ENCODE measurements at places on chromosomes 12 and 14.
A peak's percentile ranks its signal among the peaks of the same experiment; 100 is the strongest.

DNA sequence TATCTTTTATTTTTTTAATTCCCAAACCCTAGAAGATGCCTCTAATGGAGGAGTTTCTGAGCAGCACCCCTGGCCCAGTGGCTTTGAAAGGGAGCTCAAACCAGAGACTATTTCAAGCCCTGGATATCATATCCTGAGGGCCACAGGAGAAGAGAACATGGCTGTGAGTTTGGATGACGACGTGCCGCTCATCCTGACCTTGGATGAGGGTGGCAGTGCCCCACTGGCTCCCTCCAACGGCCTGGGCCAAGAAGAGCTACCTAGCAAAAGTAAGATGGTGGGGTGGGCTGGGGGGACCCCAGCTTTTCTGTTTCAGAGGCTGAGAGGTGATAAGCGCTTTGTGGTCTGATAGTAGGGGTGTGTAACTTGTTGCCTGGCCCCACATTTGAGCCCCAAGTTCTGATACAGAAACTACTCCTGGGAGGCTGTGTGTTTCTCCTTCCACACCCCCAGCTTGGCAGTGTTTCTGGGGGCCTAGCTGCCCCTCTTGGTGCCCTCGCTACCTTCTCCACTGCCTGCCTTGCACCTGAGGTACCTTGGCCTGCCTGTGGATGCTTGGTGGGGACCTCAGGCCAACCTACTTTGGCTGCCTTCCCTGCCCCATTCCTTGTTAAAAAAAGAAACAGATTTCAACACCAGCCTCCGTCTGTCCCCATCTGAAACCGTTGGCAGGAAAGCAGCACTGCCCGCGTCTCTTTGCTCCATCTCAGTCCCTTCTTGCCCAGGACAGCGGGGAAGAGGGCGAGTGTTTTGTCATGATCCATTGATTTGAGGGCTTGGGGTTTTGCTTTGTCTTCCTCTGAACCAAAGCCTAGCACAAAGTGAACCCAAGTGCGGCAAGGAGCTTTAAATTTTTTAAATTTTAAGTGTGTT, 5.7 kb downstream of the TPCN1 start:
- H3K4me1 ChIP-seq = peaks cover 55% of the 10 kb centered on the region
- H3K27ac ChIP-seq = no peak overlapping the region
- no peak overlapping the region for H3K4me3 ChIP-seq
- H3K27me3 ChIP-seq = no peaks in the 10 kb centered on the region
- DNase-seq = no peak

GRCh38 chr14:23984891-23985602, 3.7 kb upstream of the DHRS4L2 start:
- no peaks in the 10 kb centered on the region for H3K27me3 ChIP-seq
- peaks cover 27% of the 10 kb centered on the region for H3K36me3 ChIP-seq
- peaks cover 25% of the 10 kb centered on the region for H3K4me1 ChIP-seq
- no peak for DNase-seq

GRCh38 chr12:1939331-1939730, 20.9 kb upstream of the CACNA2D4 start:
- H3K36me3 ChIP-seq = peaks cover 57% of the 10 kb centered on the region
- no peak overlapping the region for H3K4me3 ChIP-seq

DNA sequence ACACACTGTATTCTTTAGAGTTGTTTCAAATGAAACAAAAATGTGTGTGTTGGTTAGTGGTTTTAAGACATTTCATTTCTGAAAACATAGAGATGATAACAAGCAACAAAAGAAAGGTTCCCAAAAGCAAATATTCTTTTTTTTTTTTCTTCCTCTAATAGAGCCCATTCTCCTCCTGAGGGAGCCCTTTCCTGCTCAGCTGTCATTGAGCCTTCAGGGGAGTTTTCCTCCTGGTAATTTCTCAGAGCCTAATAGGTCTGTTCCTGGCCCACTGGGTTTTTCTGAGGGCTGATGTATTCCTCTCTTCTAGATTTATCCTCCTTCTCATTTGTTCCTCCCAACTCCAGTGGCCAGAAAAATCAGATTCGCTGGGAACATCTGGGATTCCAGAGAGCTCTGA, 654.5 kb downstream of the NOVA1 start:
- no peaks in the 10 kb centered on the region for H3K27me3 ChIP-seq
- H3K4me3 ChIP-seq = no peak overlapping the region
- H3K4me1 ChIP-seq = no peaks in the 10 kb centered on the region

DNA sequence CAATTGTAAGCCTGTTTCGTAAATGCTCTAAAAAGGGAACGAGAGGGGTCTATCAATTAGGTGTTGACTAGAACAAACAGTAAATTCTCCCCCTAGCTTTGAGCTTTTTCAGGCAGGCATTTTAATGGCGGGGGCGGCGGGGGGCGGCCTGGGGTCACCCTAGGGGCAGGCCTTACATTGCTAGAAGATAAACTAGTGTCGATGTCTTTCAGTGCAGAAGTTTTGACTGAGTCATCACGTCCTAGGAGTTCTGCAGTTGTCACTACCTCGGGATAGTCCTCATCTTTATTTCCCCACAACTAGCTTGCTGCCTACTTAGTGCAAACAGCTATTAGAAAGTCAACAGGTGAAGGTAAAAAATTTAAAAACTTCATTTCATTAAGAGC, 1.6 kb downstream of the ATP6V1D start:
- peak overlapping the region; percentile 100 for H3K4me3 ChIP-seq
- no peak for DNase-seq
- peak overlapping the region; percentile 58 for H3K27ac ChIP-seq
- no peaks in the 10 kb centered on the region for H3K27me3 ChIP-seq

GRCh38 chr12:125303337-125303736, 238.1 kb downstream of the AACS start:
- H3K4me1 ChIP-seq = no peaks in the 10 kb centered on the region
- no peak overlapping the region for H3K4me3 ChIP-seq
- H3K27ac ChIP-seq = no peak overlapping the region

DNA sequence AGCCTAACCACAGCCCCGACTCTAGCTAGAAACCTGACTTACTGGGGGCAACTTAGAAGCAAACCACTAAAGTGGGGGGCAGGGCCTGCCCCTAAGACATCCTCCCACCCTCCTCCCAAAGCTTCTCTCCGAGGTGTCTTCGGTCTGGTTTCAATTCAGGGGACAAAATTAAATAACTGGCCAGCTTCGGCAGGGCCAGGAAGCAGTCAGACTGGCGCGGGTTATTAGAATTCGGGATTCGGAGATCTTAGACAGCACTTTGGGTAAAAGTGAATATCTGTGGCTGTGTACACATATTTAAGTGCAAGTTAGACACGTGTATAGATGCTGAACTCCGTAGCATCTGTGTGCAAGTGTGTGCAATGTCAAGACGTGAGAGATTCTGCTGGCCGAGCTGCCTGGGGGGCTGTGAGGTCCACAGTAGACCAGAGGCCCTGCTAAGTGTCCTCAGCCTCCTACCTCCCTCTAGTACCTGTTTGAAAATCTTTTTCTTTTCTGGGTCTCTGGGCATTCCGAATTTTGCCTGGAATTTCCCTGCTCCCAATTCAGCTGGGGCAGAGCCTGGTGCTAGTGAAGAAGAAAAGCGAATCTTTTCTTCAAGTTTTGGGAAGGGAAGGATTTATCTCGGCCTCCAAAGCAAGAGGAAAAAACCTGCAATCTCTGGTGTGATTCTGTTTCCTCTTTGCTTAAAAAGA, 4.0 kb upstream of the HOXC10 start:
- DNase-seq = no peak
- H3K4me1 ChIP-seq = peaks cover 9% of the 10 kb centered on the region
- H3K27me3 ChIP-seq = peaks cover 95% of the 10 kb centered on the region
- no peak overlapping the region for H3K4me3 ChIP-seq
- no peaks in the 10 kb centered on the region for H3K36me3 ChIP-seq
- no peak overlapping the region for H3K27ac ChIP-seq

DNA sequence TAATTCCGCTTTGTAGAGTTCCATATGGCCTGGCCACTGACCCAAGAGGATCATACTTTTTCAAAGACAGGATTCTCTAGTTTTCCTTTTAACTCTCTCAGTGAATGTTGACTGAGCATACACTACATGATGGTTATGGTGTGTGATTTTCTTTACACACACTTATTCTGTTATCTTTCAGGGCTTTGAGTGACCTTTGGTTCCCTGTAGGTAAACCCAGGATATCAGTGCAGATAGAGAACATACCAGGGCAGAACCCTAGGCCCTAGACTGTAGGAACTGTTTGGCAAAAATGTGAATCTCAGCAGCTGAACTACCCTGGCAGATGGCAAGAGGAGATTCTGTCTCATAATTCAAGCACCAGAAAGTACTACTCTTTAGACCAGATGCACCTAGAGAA, 159.6 kb downstream of the KCNA5 start:
- no peak overlapping the region for H3K27ac ChIP-seq
- no peaks in the 10 kb centered on the region for H3K4me1 ChIP-seq
- DNase-seq = no peak
- H3K4me3 ChIP-seq = no peak overlapping the region
- peaks cover 26% of the 10 kb centered on the region for H3K27me3 ChIP-seq
- no peaks in the 10 kb centered on the region for H3K36me3 ChIP-seq

GRCh38 chr14:86193756-86194155, 663.8 kb downstream of the FLRT2 start:
- DNase-seq = no peak
- no peaks in the 10 kb centered on the region for H3K27me3 ChIP-seq
- H3K27ac ChIP-seq = no peak overlapping the region
- H3K36me3 ChIP-seq = no peaks in the 10 kb centered on the region
- no peaks in the 10 kb centered on the region for H3K4me1 ChIP-seq

- no peak overlapping the region for H3K4me3 ChIP-seq
- no peak for DNase-seq
- H3K27me3 ChIP-seq = no peaks in the 10 kb centered on the region
- H3K27ac ChIP-seq = peak overlapping the region; percentile 7
- peaks cover 2% of the 10 kb centered on the region for H3K36me3 ChIP-seq
Measured at GRCh38 chr12:91978143-91978542, 167.5 kb downstream of the BTG1 start.

DNA sequence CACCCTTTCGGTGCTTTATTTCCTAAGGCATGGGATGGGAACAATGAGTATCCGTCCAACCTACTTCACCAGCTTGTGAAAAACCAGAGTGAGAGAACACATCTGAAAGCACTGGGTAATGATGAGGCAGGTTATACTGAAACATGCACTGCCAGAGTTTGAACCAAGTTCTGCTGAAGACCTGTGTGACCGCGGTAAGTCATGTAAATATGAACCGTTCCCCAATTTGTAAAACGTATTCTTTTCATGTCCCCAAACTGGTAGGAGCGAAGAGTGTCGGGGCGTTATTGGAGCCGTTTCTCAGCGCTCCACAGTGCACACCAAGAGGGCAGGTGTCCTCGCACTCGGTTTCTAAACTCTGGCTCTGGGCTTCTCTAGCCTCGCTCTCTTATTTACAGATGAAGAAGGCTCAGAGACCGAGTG, 788 bp upstream of the NGDN start:
- H3K4me1 ChIP-seq = peaks cover 14% of the 10 kb centered on the region
- H3K27me3 ChIP-seq = no peaks in the 10 kb centered on the region
- H3K36me3 ChIP-seq = peaks cover 2% of the 10 kb centered on the region
- DNase-seq = no peak

GRCh38 chr12:104698871-104699270, 242.1 kb downstream of the CHST11 start:
- no peaks in the 10 kb centered on the region for H3K27me3 ChIP-seq
- H3K36me3 ChIP-seq = peaks cover 15% of the 10 kb centered on the region
- no peak overlapping the region for H3K4me3 ChIP-seq

DNA sequence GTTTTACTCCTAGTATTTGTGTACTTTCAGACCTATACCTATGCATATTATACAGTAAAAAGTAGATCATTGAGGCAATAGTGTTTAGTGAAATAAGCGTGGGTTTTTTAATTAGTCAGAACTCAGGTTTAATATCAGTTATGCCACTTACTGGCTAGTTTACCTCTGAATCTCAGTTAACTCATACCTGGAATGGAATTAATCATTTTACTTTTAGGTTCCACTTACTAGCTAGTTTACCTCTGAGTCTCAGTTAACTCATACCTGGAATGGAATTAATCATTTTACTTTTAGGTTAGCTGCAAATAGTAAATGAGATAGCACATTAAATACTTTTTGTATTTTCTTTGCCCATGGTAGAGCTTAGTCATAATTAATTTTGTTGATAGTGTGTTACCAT, 475.7 kb downstream of the CCER1 start:
- no peak overlapping the region for H3K27ac ChIP-seq
- no peak for DNase-seq
- no peak overlapping the region for H3K4me3 ChIP-seq
- H3K36me3 ChIP-seq = no peaks in the 10 kb centered on the region
- H3K27me3 ChIP-seq = peaks cover 3% of the 10 kb centered on the region

DNA sequence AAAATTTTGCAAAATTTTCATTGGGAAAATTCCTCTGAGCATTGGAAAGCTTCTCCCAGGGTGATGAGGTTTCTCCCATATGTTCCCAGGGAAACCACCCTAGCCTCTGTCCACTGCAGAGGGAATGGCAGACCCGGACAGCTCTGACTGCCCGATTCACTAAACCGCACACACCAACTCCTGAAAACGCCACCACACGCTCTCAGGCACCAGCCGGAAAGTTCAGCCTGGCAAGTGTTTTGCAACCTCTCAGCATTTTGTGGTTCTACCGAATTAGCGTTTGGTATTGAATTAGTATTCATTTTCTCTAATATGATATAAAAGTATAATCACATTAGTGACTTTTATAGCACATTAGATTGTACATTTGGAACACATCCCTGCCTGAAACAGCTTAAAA, 213.4 kb downstream of the PHETA1 start:
- H3K36me3 ChIP-seq = no peaks in the 10 kb centered on the region
- peaks cover 9% of the 10 kb centered on the region for H3K27me3 ChIP-seq
- H3K27ac ChIP-seq = no peak overlapping the region
- no peak for DNase-seq
- H3K4me3 ChIP-seq = no peak overlapping the region

- H3K27me3 ChIP-seq = no peaks in the 10 kb centered on the region
- no peak for DNase-seq
- peaks cover 38% of the 10 kb centered on the region for H3K4me1 ChIP-seq
- no peak overlapping the region for H3K4me3 ChIP-seq
- H3K27ac ChIP-seq = no peak overlapping the region
Measured at GRCh38 chr14:71338153-71338552, 430.9 kb downstream of the PCNX1 start.
